ENCODE measurements at places on chromosomes 12 and 14.
A peak's percentile ranks its signal among the peaks of the same experiment; 100 is the strongest.

GRCh38 chr14:92607702-92608429 lies 94.3 kb downstream of the RIN3 start:
- DNase-seq, result no peak

- no peak for DNase-seq
Measured at GRCh38 chr12:118271770-118272417, 100.8 kb downstream of the TAOK3 start.

- no peak for DNase-seq
Measured at GRCh38 chr14:23141706-23142444, 22.8 kb upstream of the CEBPE start.

- DNase-seq, result no peak
Measured at GRCh38 chr14:32865827-32866376, 72.8 kb upstream of the NPAS3 start.

DNA sequence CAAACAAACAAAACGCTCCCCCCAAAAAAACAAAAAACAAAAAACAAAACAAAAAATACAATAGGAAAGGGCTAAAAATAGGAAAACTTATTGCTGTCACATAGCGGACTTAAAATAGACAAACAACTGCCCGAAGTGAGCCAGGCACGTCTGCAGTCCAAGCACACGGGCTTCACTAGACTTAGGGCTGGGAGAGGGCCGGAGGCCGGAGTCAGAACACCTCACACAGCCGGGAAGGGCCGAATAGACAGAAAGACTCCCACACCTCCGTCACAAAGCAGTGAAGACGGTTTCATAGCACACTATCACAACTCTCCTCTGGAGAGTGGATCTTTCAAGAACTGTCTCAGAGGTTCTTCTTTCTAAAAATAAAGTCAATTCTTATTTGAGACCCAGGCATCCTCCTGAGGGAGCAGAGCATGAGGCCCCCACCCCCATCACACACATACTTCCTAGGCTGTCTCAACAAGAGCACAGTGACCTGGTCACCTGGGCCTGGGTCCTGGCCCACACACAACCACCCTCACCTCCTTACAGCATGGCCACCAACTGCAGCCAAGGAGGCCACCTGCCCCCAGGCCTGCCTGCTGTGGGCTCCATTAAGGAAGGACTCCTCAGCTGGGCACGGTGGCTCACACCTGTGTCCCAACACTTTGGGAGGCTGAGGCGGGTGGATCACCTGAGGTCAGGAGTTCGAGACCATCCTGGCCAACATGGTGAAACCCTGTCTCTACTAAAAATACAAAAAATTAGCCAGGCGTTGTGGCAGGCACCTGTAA lies 6.7 kb downstream of the BAG5 start:
- no peak for DNase-seq

DNA sequence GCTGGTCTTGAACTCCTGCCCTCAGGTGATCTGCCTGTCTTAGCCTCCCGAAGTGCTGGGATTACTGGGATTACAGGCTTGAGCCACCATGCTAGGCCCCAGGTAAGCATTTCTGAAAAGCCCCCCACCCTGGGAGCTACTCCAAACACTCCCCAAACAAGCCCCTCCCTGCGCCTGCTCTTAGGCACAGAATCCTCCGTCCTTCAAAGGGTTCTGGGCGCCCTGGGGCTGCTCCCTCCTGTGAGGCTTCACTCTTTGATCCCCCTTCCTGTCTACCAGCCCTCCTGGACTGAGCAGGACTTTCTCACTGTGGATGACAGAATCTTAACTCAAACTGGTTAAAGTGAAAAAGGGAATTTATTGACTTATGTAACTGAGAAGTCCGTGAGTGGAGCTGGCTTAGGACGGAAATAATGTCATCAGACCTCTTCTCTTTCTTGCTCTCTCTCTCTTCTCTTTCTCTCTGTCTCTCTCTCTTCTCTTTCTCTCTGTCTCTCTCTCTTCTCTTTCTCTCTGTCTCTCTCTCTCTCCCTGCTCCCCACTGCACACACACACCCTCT lies 66.9 kb upstream of the CLMN start:
- DNase-seq, result no peak

GRCh38 chr14:65462411-65462810 lies 49.9 kb downstream of the FUT8 start:
- DNase-seq, result no peak

- no peak for DNase-seq
Measured at GRCh38 chr12:106378788-106379187, 21.2 kb downstream of the POLR3B start.

GRCh38 chr12:124841558-124841945 lies 22.1 kb downstream of the SCARB1 start:
- DNase-seq, result no peak

DNA sequence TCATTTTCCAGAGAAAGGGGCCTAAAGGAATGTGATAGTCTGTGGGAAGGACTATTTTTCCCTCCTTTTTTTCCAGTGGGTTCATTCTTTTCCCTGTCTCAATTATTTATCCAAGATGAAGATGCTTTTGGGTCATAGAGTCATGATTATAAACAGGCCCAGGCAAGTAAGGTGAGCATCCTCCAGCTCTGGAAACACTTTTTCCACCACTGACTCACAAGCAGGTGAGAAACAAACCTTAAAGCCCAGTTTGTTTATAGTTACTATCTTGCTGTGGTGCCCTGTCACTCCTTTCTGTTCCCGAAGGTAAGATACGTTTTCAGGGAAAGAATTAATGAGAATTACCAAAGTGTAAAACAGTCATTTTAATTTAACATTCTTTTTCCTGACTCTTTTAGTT lies 107.7 kb upstream of the IFNG-AS1 start:
- DNase-seq, result no peak

GRCh38 chr12:109696485-109697269 lies 16.9 kb upstream of the FAM222A start:
- no peak for DNase-seq

- DNase-seq, result no peak
Measured at GRCh38 chr12:50734409-50735263, 29.3 kb upstream of the ATF1 start.

- peak; percentile 13 for DNase-seq
Measured at GRCh38 chr14:77979666-77980351, 179.9 kb downstream of the ADCK1 start.

DNA sequence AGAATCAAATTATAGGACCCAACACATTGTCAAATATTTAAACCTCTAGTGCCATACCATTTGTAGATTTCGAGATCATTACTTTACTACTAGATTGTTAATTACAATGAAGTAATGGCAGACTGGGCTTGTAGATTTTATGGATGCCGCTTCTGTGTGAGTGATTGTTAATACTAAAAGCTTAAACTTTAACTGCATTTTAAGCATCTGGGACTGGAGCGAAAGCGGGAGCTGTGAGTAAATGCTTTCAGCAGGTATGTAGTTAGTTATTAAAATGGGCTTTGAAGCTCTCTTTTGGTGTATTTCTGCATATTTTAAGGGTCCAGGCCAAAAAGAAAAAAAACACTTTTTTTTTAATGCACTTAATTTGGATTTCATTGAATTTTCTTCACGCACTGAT lies 519.3 kb downstream of the MED13L start:
- DNase-seq, result no peak

GRCh38 chr14:28656704-28657255 lies 109.8 kb upstream of the FOXG1 start:
- DNase-seq, result no peak
